COLO829 (cell line): ENCODE measurements at places on chromosomes 1 and 21.

DNA sequence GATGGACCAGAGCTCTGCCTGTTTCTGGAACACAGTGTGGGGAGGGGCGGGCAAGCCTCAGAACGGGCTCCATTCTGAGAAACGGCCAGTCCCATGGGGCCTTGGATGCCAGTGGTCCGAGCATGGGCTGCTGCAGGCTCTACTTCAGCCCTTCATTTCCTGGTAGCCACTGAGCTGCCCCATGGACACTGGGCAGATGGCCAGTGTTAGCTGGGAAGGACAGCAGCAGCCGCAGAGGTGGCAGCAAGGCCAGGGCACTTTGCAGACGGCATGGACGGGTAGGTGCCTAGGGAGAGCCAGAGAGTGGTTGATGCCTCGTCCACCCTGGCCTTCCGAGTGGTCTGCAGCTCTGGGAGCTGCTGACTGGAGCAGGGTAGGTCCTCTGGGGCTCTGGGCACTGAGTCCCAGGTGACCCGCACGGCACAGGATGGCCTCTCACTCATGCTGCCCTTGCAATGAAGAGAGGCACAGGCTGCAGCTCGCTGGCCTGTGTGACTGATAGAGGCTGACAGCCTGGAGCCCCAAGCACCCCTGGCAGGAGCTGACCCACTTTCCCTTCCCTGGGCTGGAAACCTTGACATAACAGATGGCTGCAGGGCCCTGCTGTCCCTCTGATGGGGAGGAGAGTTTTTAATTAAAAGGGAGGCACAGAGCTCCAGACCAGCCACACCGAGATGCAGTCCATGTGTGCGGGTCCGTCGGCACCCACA is 87.7 kb upstream of the COL6A1 start:
- no peak for DNase-seq

GRCh38 chr21:33493756-33494155 is 2.2 kb upstream of the DNAJC28 start:
- DNase-seq: no peak

- peak; percentile 18 for DNase-seq
Observed at GRCh38 chr1:11337580-11338073, 64.6 kb downstream of the UBIAD1 start.

GRCh38 chr1:160877221-160877620 is 7.8 kb downstream of the ITLN1 start:
- DNase-seq: no peak

- DNase-seq: no peak
Observed at GRCh38 chr1:36306210-36306901, at the start of gene SH3D21. Gene SH3D21 (plus strand): TSS chr1:36306368. CDS start chr1:36306421, 53 bp downstream.

DNA sequence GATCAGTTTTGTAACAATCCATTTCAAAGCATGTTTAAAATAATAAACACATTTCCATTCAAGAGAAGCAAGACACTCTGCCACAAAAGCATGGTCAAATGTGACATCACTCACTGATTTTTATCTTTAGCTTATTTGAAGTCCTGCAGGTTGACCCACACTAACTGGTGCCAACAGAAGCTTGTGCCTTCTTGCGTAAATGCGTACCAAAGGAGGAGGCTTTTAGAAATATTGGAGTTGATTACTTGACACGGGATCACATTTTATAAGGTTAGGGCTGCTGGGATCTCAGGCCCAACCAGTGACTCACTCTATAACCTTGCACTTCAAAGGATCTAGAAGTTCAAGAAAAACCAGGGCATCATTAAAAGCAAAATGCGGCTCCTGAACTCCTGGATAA is 203.6 kb downstream of the PCP4 start:
- DNase-seq: no peak

DNA sequence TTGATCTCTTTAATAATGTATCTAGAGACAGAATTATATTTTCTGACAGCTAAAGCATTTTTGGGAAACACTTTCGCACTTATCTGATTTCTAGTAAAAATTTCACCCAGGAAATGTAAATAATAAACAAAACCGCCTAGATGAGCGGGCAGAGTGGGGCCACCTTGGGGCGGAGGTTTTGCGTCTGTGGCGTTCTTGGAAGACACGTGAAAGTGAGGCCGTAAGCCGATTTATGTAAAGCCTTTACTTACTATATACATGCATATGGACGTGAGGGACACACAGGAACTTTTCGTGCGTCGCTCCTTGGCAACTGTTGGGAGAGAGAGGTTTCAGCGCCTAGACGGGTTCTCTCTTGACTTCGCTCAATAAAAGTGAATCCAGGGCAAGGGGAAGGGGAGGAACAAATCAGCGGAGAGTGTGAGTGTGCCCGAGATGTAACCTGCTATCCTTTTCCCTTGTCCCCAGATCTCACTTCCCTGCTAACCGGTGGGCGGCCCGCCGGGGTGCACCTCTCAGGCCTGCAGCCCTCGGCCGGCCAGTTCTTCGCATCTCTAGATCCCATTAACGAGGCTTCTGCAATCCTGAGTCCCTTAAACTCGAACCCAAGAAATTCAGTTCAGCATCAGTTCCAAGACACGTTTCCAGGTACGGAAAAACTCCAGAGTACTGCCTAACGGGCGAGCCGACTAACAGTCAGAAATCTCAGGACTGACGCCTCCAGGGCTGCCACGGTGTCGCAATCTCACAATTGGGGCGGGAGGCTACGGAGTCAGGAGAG is 1.7 kb downstream of the HLX start:
- no peak for DNase-seq

DNA sequence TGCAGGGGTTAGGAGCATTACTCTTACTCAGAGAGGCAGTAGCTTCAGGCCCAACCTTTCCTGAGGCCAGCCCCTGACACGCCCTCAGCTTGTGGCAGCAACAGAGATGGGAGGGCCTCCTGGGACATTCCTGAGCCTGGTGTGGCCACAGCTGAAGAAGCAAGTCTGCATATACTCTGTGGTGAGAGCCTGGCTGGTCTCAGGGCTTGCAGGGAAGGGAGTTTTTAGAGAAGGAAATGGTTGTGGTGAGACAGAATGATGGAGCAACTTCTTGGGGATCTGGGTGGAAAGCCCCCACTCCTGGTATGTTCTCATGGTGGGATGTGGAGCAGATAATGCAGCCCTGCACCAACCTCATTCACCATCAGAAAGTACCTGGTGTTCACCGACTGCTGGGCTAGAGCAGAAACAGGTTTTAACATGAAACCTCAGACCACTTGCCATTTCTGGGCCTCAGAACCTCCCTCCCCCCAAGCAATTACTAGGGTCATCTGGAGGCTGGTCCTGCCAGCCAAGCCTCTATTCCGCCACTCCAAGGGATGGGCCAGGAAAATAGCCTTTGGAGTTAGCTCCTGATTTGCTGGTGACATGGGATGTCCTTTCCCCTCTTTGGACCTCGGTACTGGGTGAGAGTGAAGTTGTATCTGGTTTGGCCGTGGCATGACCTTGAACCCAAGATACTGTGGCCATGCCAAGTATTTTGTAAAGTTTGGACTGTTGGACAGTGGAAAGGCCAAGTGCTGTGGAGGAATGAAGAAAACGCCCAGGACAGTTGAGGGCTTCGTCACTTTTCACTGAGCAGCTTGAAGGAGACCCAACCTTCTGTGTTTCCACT is 28.1 kb upstream of the RNF19B start:
- DNase-seq: peak; percentile 69

GRCh38 chr1:230205719-230206198 is 138.7 kb downstream of the GALNT2 start:
- peak; percentile 58 for DNase-seq

- no peak for DNase-seq
Observed at GRCh38 chr1:110872745-110873720, at the start of gene CD53. Gene CD53 (plus strand): TSS chr1:110873148. CDS start chr1:110891409, 18,261 bp downstream.

DNA sequence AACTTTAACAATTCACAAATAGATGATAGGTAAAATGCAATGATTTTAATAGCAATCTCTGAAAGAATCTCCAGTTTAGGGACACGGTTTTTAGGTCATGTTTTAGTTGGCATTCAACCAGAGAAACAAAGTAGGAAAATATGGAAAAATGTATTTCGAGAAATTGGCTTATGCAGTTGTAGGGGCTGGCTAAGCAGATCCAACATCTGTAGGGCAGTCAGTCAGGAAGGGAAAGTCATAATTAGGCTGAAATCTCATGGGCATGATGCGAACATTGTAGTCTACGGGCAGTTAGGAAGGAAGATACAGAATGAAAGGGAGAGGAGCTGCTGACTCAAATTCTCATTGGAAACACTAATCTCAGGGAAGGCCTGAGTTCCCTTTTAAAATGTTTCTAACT is 1276.0 kb upstream of the ADGRL4 start:
- DNase-seq: no peak

GRCh38 chr1:184242507-184242943 is 144.3 kb upstream of the C1orf21 start:
- DNase-seq: peak; percentile 34

GRCh38 chr1:27724961-27725373 is 794 bp upstream of the FAM76A start:
- peak; percentile 42 for DNase-seq

DNA sequence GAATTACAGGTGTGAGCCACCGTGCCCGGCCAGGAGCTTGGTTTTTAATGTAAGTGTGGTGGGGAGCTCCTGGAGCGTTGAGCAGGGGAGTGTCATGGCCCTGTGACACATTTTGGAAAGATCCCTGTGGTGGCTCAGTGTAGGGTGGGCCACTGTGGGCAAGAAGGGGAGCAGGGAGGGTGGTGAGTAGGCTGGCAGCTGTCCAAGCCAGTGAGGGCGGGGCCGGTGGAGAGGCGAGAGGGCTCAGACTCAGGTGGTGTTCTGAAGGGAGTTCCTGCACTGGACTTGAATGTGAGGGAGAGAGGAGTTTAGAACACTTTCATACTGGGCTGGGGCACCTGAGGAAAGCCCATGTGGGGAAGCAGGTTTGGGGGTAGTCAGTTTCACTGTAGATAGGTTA is 3.1 kb upstream of the EVA1B start:
- DNase-seq: no peak

DNA sequence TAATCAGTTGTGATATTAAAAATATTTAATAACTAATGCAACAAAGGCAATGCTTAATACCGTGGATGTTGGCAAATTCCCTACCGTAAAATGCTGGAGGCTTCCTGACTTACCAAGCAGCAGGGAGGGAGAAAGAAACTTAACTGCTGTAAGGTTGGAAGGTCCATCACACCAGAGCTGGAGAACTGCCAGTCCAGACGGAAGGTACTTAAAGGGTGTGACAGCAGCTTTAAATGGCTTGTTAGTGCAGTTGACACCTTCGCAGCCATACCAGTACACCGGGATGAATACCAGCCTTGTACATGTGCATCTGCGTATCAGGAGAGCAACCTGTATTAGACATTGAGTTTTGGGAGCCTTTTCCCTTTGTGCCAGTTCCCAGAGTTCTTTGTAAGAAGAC is 269.5 kb upstream of the NCAM2 start:
- DNase-seq: no peak

- no peak for DNase-seq
Observed at GRCh38 chr21:45075596-45076244, 1.3 kb downstream of the ADARB1 start.

- no peak for DNase-seq
Observed at GRCh38 chr1:84653130-84653677, 37.1 kb downstream of the SSX2IP start.

DNA sequence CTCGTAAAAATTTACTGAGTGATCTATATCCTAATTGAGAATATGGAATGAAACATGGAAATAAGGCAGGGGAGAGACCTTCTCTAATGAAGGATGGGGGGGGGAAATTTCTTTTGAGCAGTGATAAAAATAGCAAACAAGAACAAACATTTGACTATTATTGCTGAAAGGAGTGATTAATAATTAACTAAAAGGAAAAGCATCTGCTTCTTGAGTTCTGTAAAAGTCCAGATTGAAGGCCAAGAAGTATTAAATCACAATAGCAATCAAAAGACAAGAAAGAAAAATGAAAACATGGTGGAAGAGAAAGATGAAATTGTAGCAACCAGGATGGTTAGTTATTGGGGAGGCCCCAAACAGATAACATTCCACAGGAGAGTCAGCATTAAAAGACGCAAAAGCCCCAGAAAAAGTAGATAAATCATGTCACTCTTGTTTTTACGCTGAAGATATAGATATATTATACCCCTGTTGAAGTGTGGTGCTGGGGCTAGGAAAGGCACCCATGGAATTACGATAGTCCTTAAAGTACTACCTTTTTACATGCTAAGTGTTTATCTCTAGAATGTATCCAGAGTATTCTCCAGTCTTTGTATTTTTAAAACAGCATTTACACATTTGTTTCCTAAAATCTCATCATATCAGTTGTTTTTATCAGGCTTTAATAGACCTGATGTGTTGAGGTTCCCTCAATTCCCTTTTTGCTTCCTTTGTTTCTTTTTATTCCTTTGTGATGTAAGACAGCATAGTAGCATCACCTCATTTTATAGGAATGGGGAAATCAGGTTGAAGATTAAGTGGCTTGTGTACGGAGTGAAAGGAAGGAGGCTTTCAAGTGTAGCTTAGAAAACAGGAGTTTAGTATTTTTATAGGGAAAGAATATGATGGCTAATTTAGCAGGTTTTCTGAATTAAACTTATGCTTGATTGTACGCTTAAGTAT is 28.9 kb downstream of the DISP1 start:
- no peak for DNase-seq

DNA sequence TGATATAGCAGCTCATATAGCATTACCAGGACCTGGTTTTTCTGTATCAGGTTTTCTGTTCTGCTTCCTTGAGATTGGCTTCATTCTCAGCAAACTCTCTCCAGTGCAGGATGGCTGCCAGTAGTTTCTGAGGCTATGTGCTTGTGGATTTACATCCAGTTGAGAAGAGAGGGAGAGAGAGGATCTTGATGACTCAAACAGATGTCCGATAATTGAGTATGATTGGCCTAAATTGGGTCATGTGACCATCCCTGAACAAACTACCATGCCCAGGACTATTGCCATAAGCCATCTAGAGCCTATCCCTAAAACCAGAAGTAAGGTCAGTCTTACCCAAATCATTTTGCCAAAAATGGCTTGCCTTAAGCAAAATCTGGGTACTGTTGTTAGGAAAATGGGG is 18.1 kb upstream of the PSMA5 start:
- DNase-seq: no peak

DNA sequence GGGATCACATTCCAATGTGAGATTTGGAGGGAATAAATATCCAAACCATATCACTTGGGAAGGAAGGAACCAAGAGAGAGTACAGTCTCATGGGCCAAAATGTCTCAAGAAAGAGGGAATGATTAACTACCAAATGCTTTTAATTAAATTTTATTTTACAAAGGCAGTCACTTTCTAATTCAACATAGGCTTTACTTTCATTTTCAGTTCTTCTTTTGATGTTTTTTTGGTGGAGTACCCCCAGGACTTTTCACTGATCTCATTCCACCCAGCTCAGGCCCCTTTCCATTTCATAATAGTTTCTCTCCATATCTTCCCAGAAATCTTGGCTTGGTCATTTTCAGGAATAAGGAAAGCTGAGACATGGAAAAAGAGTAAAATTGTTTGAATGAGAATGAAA is 5.1 kb upstream of the SLAMF7 start:
- no peak for DNase-seq

DNA sequence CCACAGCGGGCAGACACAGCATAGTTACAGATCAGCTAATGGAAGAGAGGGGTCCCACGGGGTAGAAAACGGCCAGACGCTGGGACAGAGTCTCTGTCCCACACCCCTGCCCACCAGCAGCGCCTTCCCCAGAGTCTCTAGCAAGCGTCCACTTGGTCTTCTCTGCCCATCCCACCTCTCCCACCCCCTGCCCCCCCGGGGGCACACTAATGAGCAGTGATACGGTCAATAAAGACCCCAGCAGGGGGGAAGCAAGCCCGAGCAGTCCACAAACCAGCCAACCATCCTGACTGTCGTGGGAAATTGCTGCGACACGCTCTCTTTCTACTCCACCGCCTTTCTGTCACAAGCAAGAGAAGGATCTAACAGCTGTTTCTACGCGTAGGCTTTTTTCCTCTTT is 374.7 kb downstream of the NPHP4 start:
- no peak for DNase-seq
